ENCODE measurements at places on chromosomes 3 and 15.

DNA sequence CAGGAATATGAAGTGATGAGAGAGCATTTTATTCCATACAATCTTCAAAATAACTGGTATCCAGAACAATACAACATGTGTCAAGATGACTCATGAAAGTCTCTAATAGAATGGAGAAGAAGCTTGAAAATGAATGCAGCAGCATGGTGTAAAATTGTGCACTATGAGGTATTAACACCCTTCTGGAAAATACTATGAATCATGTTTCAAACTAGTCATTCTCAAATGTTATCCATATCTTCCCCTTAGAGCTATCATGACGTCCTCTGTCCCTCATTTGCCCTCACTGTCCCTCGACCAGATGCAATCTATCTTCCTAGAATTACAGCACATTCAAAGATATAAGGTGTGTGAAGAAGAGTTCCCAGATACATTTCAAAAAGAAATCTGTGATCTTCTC lies 198.2 kb downstream of the NECTIN3 start:
- no peak for DNase-seq

- DNase-seq, result no peak
Observed at GRCh38 chr3:107966276-107966675, 124.6 kb downstream of the CD47 start.

- DNase-seq, result no peak
Observed at GRCh38 chr15:69998541-69999391, 99.0 kb downstream of the TLE3 start.

DNA sequence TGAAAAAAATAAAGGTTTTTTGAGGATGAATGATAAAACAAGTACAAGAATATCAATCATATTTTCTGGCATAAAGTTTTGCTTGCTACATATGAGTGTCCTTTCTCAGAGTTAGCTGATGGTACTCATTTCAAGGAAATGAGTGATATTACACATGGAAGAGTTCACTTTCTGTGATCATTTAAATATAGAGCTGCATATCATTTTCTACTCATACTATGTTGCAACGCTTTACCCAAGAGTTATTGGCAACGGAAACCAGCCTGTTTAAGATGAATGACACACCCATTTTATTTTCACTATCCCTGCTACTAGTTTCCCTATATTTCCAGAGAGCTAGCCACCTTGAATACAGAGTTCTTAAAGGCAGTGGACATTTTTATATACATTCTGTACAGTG lies 35.4 kb upstream of the RBMS3 start:
- DNase-seq, result no peak

DNA sequence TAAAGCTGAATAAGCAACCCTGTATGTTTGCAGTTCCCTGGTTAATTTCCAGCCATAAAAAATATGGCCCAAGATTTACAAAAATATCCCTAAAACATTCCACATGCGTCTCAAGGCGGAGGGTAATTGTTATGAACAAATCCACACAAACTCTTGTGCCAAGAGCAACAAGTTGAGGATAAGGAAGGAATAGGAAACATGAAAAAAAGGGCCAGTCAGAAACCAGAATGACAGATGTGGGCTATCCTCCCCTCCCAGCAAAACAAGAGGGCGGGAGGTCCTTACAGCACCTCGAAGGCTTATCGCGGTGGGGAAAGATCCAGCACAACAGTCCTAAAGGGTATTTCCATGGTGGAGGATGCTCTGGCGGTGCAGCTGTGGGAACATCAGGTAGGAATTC lies 155.6 kb upstream of the HES1 start:
- no peak for DNase-seq

- DNase-seq, result no peak
Observed at GRCh38 chr3:131739211-131739610, 236.4 kb upstream of the MRPL3 start.

- DNase-seq, result no peak
Observed at GRCh38 chr15:75532413-75533250, 46.5 kb downstream of the PTPN9 start.

- DNase-seq, result no peak
Observed at GRCh38 chr3:15477951-15478639, 43.4 kb downstream of the COLQ start.

GRCh38 chr15:63022663-63023062 lies 19.9 kb upstream of the TPM1 start:
- no peak for DNase-seq
